ENCODE measurements at places on chromosomes 6 and 20. TPM values are rescaled to one million over a fixed set of nuclear protein-coding genes. Genes with fewer than 3 reads are reported as not detected.

SMPDL3A gene
- 9.6 TPM for total RNA-seq

GSTA3 gene
- total RNA-seq = not detected

DNA sequence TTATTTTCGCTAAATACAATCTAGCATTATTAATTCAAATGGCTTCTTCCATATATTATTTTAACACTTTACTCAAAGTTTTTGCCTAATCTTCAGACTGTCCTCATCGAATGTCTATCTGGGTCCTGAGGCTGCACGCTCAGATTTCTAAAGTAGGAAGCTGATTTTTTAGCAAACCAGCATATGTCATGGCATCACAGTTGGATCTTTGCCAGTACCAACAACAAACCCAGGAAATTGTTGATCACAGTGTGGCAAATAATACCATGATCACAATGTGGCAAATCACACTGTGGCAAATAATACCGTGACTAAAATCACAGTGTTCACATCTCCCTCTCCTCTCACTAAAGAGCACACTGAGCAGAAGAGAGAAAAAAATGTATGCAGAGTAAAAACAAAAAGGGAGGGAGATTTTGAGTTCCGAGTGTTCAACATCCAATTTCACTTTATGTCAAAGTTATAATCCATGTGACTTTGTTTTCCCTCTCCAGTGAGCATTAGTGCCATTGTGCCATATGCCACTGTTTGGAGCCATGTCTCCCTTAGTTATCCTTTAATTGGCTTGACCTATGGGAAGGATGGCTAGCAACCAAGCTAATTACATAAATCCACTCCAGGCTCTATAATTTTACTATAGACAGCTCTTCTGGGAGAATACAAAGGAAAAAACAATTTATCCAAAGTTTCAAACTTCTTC is 1059.6 kb downstream of the HACE1 start:
- no peak for DNase-seq

GRCh38 chr6:134495890-134496248 is 178.0 kb upstream of the SGK1 start:
- peak; percentile 55 for DNase-seq

DNA sequence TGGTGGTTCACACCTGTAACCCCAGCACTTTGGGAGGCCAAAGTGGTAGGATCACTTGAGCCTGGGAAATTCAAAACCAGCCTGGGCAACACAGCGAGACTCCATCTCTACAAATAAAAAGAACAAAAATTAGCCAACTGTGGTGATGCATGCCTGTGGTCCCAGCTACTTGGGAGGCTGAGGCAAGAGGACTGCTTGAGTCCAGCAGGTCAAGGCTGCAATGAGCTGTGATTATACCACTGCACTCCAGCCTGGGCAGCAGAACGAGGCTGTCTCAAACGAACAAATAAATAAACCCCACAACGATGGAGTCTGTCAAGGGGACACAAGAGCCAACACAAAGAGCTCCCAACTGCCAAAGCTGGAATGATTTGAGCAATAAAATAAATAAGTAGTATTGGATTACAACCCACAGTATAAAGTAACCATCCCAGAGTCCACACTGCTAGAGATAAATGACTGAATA is 13.5 kb downstream of the ZMYND8 start:
- no peak for DNase-seq

DNA sequence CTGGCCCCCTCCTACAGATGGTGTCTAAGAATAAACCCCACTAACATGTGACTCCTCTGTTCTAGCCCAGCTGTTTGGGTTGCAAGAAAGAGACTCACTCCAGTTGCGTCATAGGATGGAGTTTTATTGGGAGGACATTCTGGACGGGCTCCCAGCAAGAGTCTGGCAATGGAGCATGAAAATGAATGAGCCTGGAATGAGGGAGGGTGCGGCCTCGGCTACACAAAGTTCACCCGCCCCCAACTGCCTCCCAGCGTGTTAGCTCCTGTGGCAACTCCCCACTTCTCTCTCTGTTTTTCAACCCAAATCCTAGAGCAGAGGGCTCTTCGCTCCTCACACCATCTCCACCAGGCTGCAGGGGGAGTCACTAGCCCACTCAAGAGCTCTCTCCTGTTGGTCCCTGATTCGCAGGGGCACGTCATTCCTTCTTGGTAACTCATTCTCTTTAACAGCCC is 5.1 kb upstream of the ADAM33 start:
- DNase-seq = peak; percentile 84

GRCh38 chr6:136365776-136366354 is 76.2 kb upstream of the BCLAF1 start:
- DNase-seq = no peak

DNA sequence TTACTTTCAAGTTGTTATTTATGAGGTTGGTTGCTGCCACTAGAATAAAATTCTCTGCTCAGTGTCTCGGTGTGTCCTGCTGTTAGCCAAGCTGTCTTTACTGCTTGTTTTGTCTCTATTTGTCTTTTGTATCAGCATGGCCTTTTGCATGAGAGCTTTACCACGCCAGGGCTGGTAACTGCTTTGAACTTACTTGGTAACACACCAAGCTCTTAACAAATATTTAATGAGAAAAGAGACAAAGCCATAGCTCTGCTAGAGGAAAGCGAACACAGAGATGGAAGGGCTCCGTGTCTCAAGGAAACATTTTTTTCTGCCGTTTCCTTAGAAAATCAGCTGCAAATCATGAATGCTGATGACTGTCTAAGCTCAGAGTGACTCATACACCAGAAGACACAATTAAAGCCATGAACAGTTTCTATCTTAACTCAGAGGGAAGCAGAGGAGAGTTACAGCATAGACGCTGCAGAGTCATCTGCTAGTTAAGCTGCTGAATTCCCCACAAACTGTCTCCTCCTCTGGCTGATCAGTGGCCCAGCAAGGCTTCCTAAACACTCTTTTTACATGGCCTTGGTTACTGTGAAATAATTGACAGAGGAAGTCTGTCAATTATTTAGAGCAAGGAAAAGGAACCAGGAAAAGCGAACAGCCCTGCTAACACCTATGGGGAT is 44.8 kb downstream of the AGPAT4 start:
- peak; percentile 96 for DNase-seq

DNA sequence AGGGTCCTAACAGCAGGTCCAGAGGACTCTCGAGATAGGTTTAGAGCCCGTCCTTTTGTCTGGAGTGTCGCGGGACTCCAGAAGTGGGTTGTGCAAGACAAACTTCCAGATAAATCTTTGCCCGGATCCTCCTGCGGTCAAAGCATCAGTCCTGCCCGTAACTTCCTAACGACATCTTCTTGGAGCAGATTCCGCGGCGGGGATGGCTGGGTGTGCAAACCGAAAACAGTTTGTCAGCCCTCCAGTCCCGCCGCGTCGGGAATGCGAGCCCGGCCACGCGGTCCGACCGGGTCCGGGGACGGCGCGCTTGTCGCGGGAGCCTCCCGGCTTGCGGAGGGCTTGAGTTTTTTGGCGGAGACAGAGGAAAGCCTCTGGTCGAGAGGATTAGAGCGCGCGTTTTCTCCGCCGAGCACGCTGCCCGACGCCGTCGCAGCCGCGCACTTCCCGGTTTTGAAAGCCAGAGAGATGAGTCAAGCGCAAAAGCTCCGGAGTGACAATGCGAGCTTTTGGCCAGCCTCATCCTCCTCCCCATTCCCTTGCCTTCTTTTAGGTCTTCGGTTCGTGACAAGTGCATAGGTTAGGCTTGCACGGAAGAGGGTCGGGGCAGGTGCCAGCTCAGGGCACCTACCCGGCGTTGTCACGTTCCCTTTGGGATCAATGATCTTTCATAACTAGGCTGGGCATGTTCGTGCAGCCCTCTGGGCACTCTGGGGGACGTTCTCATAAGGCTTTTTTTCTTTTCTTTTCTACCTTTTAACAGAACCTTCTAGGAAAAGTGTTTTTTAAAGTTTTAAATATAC is 91.3 kb upstream of the PRDM1 start:
- no peak for DNase-seq

- DNase-seq = no peak
Observed at GRCh38 chr6:118207947-118208346, 300.9 kb downstream of the SLC35F1 start.

Data from renal cortical epithelial cell (primary cell).